ENCODE measurements at places on chromosomes 2 and 18.

GRCh38 chr2:56009758-56010458 lies 86.3 kb upstream of the EFEMP1 start:
- no peak for DNase-seq

DNA sequence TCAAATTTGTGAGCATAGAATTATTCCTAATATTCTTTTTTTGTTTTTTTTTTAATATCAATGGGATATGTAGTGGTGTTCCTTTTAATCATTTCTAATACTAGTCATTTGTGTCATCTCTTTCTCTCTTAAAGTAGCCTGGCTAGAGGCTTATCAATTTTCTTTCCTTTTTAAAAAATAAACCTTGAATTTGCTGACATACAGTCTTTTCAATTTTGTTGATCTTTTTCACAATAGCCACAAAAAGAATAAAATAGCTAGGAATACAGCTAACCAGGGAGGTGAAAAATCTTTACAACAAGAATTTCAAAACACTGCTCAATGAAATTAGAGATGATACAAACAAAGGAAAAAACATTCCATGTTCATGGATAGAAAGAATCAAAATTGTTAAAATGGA lies 192.6 kb downstream of the ARL6IP6 start:
- DNase-seq, result no peak

DNA sequence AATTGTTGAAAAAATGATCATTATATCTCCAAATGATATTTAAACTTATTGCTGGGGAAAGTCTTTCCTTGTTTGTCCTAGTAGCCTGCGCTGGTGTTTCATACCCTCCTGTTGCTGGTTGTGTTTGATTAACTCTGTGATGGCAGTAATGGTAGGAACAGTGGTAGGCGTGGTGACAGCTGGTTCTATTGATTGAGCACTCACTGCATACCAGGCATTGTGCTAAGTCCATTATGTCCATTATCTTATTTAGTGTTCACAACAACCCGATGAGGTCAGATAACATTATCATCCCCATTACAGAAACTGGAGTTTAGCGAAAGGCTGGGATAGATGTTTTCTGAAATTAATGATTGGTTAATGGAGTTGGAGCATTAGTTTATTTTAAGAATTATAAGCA lies 77.8 kb upstream of the STON1 start:
- no peak for DNase-seq

DNA sequence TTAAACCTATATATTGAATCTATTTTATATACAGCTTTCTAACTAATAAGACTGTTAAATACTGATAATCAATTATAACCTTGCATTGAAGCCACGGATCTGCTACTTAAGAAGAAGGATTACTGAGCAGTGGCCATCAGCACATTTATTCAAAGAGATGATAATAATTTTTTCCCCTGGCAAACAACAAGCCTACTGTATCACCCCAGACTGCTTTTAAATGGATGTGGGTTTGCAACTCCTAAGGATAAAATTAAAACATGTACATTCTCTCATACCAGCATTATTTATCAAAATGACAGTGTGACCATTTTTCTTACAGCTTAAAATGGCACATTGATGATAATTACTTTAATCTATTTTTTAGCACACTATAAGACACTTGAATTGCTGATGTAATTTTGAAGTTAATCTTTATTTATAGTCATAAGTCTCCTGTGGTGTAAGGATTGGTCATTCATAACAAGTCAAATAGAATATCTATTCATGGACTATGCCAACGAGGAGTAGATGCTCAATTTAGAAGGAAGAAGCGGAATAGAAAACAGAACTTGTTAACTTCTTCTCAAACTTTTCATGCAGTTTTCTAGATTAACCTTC lies 517.7 kb downstream of the METTL4 start:
- no peak for DNase-seq

DNA sequence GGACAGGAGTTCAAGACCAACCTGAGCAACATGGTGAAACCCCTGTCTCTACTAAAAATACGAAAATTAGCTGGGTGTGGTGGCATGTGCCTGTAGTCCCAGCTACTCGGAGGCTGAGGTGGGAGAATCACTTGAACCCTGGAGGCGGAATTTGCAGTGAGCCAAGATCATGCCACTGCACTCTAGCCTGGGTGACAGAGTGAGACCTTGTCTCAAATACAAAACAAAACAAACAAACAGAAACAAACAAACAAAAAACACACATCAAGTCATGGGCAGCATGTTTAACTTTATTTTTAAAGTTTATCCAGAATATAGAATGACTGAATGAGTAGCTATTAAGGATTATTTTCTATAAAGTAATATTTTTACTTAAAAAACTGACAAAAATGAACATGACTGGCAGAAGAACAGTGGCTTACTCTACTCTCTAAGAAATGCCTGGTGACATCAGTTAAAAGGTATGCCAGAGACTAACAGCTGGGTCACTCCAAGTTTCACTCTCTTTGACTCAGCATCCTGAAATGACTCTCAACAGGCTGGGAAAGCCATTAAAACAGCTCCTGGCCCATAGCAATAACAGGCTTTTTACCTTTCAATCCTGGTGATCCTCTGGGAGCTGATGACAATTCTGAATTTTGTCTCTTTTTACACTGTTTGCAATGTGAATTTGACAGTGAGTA lies 281.6 kb upstream of the STON1 start:
- DNase-seq, result no peak

DNA sequence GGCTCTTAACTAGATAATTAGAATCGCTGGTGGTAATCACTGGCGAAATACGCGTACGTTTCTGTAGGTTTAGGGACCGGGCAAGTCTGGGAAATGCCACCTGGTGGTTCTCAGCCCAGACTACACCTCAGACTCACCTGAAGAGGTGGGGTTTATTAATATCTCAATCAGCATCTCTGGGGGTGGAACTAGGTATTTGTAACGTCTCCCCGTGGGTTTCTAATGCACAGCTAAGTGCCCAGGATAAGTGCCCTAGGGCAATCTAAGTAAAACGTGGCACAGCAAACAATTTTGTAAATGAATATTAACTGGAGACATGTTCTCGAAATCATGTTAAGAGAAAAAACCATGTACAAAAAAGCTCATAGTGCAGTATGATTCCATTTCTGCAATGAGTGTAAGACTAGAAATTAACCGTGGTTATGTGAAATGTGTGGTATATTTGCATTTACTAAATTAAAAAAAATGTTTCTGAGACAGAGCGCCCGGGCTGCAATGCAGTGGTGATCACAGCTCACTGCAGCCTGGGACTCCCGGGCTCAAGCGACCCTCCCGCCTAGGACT lies 760 bp upstream of the CNOT11 start:
- no peak for DNase-seq

- DNase-seq, result no peak
Observed at GRCh38 chr2:171409436-171409971, 24.3 kb downstream of the METTL8 start.

- DNase-seq, result no peak
Observed at GRCh38 chr2:158546412-158547144, 89.8 kb downstream of the PKP4 start.

DNA sequence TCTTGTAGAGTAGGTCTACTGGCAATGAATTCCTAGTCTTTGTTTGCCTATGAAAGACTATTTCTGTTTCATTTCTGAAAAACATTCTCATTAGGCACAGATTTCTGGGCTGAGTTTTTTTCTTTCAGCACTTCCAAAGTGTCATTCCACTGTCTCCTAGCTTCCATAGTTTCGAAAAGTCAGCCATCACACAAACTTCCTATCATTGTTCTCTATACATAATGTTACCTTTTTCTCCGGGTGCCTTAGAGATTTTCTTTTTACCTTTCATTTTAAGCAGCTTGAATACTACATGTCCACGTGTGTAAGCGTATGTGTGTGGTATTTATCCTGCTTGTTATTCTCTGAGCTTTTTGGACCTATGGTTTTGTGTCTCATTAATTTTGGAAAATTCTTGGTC lies 55.7 kb downstream of the OLA1 start:
- no peak for DNase-seq

DNA sequence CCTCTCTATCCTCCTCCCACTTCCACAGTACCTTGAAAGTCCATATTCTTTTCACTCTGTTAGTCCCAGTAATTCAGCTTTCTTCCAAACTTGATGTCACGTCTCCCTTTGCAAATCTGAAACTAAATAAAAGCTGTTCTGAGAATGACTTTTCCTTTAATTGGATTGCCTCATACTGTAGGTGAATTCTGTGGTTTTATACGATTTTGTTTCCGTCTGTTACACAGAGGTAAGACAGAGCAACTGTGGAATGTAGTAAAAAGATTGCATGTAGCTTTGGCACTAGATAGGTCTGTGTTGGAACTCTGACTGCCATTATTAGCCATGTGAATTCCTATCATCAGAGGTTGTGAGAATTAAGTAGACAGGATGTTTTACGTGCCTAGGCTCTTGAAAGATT lies 25.9 kb downstream of the MALT1 start:
- no peak for DNase-seq

DNA sequence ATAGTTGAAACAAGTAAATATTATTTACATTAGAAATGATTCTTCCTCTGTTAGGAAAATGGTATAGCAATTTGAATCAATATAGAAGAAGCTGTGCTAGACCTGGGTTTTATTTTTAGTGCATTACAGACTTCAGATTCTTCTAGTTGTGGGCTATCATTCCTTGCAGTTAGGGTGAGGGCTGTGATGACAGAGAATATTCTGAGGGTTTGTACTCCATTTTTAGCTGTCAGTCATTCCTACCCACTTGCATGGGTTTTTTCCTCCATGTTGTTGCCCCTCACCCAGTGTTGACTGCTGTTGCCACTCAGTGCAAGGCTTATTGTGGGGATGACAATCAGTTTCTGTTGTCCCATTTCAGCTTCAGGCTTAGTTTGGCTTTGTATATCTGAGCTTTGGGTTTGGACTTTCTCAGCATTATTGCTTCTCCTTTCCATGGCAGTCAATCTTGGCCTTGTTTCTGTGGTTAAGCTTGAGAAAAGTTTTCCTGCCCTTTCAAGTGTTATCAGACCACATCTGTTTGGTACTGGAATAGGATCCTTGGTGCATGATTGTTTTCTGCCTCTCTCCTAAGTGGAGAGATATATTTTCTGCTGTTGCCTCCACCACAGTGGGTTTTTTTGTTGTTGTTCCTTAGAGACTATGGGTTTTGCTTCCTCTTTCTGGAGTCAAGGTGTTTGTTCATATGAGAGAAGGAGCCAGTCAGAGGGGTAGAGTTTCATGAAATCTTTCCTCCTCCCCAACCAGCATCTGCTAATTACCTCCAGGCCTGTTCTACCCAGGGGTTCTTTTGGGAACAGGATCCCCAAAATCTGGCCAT lies 312.7 kb upstream of the CWC22 start:
- DNase-seq, result no peak

DNA sequence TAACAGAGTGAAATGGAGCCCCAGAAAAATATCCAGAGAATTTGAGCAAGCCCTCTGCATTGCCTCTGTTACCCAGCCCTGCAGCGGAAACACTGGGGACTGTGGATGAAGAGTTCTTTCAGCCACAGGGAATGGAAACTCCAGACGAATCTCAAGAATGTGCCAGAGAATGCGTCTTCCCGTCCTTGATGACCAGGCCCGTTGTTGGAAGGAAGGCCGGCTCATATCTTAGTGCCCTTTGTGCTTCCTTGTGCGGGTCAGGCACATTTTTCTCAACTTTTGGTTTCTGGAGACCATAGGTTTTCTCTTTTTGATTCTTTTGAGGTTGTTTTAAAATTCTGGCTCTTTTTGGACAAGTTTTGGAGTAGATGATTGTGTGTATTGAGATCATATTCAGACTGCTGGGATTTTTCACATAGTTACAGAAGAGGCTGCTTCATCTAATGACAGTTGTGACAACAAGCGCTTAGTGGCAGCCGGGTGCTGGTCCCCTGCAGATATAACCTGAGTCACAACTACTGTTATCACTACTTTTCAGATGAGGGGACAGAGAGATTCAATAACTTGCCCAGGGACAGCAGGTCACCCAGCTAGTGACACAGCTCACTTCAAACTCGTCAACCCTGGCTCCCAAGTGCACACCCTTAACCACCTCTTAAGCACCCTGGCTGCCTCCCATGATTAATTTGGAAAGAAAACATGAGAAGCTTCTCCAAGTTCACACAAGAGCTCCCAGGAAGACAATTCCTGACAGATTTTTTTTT lies 15.7 kb downstream of the MAL start:
- no peak for DNase-seq
